ENCODE measurements at places on chromosomes 3 and 15.

DNA sequence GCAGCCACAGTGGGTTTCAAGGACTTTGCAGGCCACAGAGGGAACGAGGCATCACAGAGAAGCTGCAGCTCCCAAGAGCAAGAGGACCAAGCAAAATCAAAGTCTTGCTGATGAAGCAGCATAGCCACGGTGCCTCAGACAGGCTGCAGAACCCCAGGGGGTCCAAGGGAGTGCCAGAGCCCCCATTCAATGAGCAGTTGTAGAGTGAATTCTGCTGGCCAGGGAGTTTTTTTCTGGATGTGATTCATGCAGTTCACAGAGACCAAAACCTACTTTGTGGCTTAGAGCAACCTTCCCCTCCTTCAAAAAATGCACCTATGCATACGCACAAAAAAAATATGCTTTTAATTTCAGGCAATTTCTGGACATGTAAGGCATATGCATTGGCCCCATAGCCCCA, 409.0 kb downstream of the VPS13C start:
- DNase-seq = no peak

DNA sequence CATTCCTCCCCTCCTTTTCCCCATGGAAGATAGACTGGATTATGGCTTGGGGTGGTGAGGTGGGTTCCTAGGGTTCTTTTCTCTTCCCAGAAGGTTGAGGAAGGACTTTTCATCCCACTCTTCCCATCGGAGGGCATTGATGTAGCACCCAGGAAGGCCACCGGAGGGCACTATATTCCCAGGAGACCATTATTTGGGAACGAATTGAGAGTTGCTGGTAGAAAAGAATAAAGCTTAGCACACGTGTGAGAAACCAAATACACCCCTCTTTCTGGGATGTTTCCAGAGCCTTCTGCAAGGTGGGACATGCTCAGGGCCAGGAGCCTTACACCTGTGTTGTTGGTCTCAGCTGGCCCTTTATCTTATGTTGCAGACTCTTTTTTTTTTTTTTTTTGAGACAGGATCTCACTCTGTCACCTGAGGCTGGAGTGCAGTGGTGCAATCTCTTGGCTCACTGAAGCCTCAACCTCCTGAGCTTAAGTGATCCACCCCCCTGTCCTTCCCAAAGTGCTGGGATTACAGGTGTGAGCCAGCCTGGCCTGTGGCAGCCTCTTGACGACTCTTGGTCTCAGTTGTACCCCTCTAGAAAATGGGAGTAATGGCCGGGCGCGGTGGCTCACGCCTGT, 6.3 kb upstream of the CDC25A start:
- no peak for DNase-seq

GRCh38 chr3:64563751-64564150, 124.0 kb downstream of the ADAMTS9 start:
- DNase-seq = no peak

DNA sequence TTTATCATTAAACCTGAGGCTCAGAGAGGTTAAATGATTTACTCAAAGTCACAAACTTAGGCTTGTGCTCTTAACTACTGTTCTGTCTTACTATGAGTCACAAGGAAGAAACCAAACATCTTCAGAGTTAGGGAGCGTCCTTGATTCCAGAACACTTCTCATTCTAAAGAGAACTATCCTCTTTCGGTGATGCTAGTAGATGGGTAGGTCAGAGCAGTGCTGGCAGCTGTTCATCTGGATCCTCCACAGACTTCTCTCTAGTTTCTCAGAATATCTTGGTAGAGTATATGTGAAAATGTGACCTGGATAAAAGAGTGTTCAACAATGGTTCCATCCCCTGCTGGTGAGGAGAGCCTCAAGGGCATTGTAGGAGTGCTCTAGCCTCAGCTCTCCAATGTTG, 3.3 kb downstream of the ARL6IP5 start:
- DNase-seq = no peak

- no peak for DNase-seq
Measured at GRCh38 chr15:48898032-48898431, 20.1 kb downstream of the EID1 start.

GRCh38 chr3:151327571-151328198, 1.7 kb downstream of the P2RY13 start:
- DNase-seq = no peak

GRCh38 chr15:70053716-70054229, 43.9 kb downstream of the TLE3 start:
- no peak for DNase-seq

DNA sequence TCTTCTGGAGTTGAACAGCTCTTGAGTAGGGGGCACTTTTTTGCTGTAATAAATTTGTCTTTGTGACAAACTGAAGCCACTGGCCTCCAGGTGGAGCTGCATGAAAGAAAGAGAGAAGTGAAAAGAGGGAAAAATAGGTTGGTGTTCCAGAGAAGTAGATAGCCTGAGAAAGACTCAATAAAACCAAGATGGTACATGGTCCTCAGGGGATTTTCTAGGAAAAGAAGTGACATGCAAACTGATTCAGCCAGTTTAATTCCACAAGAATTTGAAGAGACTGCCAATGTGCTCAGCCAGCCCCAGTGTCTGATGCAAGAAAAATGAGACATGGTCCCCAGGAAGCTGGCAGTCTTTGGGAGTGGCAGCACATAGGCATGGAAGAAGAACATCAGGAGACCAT, 152.7 kb downstream of the CD47 start:
- DNase-seq = peak; percentile 4

GRCh38 chr15:101048581-101049030, 129.4 kb downstream of the LRRK1 start:
- DNase-seq = no peak

- no peak for DNase-seq
Measured at GRCh38 chr15:101276501-101277037, 716 bp downstream of the SELENOS start.

DNA sequence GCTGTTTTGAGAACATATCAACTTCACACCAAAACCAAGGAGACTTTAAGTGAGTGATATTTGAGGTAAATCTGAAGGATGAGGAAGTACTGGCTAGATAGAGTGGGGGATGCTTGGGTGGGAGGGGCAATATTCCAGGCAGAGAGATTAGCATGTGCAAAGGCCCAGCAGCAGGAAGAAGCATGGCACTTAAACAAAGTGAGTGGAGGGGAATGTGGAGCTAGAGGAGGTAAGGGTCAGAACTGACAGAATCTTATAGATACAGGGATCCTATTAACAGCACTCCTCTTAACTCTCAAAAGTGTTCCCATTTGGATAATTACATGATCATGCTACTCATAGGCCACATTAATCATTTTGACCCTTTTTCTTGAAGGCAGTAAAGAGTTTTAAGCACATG, 41.4 kb upstream of the SPRED1 start:
- DNase-seq = no peak

- DNase-seq = no peak
Measured at GRCh38 chr3:28853830-28854229, 427.0 kb upstream of the RBMS3 start.

DNA sequence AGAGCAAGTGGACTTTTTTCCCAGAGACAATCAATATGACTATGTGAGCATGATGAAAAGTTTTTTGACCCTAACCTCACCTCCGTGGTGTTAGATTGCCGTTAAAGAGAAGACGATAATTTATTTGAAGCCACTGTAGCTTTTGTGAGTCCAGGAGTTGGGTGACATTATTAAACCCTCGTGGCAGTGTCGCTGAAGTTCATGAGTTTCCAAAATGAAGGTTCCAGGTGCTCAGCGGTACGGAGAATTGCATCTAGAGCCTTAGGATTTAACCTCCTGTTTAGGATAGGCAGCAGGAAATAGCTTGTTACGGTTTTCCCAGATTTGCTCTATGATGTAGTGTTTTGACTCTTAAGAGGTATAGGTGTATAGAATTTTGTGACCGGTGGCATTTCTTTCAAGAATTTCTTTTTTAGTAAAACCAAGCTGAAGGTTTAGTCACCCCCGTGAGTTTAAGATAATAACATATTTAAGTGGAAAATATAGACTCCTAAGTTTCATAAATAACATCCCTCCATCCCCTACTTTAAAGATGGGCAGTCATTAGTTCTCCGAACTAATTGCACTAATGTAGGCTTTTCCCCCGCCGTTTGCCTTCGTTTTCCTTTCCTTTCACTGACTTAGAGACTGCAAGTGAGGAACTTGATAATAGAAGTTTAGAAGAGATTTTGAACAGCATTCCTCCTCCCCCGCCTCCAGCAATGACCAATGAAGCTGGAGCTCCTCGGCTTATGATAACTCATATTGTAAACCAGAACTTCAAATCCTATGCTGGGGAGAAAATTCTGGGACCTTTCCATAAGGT, 2.0 kb downstream of the SMC4 start:
- DNase-seq = peak; percentile 8

- no peak for DNase-seq
Measured at GRCh38 chr3:126781889-126782491, 78.0 kb downstream of the CHCHD6 start.

GRCh38 chr3:150110097-150110496, 139.4 kb upstream of the PFN2 start:
- DNase-seq = no peak

GRCh38 chr3:31614162-31614921, 81.6 kb downstream of the STT3B start:
- DNase-seq = no peak

DNA sequence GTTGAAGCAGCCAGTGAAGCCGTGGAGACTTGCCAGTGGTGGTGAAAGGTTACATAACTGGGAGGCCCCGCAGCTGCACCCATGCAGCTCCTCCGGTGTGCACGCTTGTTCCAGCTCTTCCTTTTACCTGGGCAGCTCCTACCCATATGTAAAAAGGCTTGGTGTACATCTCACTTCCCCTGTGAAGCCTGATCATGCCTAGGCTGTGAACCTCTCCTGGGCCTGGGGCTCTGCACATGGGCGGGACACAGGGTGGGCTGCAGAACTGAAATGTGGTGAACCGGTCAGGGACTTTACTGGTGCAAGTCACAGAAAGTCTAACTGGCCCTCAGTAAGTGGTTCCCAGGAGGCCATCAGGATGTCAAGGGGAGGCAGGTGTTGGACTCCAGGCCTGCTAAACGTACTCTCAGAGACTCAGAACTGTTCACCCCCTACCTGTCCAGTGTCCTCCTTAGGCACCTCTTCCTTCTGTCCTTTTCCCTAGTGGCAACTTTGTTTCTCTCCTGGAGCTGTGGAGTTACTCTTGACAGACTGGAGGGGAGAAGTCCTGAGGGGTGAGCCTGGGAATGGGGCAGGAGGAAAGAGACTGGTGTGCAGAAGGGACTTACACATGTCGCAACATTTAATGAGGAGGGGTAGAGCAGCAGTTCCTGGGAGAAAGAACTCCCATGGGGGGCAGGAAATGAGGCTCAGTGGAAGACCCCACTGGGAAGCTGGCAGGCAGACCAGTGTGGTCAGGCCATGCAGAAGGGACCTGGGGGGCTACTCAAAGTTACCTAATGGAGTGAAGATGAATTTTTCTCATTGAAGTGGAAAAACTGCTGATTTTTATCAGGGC, 148.1 kb downstream of the EEFSEC start:
- DNase-seq = no peak

DNA sequence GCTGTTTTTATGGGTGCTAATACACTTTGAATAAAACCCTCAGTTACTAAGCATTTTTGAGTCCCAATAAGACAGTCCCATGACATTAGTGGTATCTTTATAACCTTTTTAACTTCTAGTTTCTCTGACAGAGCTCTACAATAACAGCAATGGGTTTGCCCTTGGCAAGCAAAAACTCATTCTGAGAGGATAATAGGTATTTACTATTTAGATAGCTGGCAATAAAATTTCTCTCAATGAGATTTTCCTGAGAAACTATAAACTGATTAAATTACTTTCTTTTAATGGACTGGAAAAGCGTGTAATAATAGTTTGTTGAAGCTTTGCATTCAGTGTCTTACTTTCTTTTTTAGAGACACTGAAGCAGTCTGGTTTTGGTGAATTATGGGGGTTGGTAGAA, 168.0 kb upstream of the MLF1 start:
- no peak for DNase-seq

DNA sequence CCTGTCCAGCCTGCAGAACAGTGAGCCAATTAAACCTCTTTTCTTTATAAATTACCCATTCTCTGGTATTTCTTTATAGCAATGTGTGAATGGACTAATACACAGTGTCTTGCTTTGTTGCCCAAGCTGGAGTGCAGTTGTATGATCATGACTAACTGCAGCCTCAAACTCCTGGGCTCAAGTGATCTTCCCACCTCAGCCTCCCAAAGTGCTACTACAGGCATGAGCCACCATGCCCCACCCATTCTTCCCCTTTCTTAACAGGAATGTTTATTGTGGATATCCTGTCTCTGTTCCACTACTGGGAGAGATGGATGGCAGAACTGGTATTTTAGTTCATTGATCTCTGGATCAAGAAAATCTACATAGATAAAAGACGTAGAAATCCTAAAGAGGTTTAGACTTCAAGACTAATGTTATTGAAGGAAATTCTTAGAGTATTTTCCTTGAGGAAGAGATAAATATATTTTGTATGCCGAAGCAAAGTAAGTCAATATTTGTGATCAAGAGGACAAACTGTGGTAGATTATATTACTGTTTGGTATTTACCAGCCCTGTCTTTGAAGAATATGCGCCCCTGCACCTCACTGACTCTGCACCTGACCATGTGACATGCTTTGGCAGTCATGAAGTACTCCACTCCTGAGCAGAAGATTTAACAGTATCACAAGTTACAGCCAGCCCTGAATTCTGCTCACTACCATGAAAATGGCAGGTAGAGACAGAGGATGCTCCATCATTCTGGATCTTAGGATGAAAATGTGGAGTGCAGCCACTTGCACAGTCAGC, 42.9 kb downstream of the UACA start:
- DNase-seq = no peak

GRCh38 chr15:62524848-62525247, 359.8 kb upstream of the C2CD4B start:
- DNase-seq = no peak

DNA sequence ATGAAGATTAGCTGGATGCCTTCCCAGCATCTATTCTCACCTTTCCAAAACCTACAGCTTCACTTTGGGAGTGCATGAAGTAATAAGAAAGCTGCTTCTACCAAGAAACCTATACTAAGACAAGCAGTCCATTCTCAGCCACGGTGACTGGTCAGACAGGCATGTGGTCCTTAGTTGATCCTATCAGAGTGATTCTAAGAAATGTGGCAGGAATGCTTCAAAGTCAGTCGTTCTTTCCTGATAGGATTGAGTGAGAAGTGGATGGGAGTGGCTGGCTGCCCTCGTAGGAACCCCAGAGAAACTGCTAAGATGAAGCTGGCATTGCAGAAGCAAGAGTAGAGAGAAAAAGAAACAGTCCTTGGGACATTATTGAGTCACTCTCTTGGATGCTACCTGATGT, 16.6 kb downstream of the FOXB1 start:
- DNase-seq = no peak

DNA sequence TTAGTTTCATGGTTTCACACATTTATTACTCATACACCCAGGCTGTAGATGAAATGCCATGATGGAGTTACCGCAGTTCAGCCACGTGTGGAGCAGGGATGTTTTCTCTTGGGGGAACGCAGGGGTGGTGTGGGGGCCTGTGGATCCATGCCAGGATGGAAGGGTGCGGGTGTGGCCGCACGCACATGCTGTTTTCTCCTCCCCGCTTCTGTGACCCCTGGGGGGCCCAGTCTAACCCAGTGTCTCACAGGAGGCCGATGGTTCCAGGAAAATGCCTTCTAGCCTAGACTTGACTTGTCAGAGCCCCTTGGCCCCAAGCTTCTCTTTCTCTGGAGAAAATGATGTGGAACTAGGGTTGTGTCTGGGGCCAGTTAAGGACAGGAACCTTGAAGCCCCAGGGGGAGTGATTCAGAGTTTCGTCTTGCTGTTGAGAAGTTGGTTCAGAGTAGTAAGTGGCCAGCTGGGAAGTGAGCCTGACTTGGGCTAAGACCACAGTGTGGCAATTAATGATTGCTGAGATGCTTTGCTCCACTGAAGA, 240.4 kb upstream of the BHLHE40 start:
- no peak for DNase-seq
